Gastroesophageal sphincter (tissue), 4 donors: ENCODE measurements at places on chromosomes 1 and 21. TPM values are rescaled to one million over a fixed set of nuclear protein-coding genes. Genes with fewer than 3 reads are reported as not detected.
A peak's percentile ranks its signal among the peaks of the same experiment; 100 is the strongest.

GRCh38 chr1:95407886-95408291 is 173.9 kb downstream of the RWDD3 start:
- ATAC-seq: no peak

- ATAC-seq: no peak
Observed at GRCh38 chr1:77164434-77164944, 54.7 kb downstream of the PIGK start.

GRCh38 chr1:32989160-32990050 is 24.8 kb upstream of the RNF19B start:
- ATAC-seq: peak; percentile 91

ANGPTL1 gene
- 158 TPM for total RNA-seq

DNA sequence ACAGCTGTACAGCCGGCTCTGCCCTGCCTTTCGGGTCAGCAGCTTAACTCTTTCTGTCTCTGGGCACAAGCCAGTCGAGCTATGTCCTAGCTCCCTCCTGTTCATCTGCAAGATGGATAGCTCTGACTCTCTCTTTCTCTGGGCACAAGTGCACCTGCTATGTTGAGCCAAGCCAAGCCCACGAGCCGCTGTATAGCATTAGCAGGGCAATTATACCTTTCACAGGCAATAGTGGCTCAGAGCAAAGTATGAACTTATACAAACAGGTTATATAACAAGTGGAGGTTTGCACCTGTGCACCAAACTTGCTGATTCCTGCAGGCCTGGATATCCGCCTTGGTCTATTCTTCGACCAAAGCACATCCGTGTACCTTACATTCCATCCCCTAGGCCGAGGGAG is 33.0 kb upstream of the CR2 start:
- ATAC-seq: no peak

GRCh38 chr1:165508291-165508690 is 35.5 kb upstream of the LRRC52 start:
- no peak for ATAC-seq

CRABP2 gene
- total RNA-seq: 4.9 TPM

DNA sequence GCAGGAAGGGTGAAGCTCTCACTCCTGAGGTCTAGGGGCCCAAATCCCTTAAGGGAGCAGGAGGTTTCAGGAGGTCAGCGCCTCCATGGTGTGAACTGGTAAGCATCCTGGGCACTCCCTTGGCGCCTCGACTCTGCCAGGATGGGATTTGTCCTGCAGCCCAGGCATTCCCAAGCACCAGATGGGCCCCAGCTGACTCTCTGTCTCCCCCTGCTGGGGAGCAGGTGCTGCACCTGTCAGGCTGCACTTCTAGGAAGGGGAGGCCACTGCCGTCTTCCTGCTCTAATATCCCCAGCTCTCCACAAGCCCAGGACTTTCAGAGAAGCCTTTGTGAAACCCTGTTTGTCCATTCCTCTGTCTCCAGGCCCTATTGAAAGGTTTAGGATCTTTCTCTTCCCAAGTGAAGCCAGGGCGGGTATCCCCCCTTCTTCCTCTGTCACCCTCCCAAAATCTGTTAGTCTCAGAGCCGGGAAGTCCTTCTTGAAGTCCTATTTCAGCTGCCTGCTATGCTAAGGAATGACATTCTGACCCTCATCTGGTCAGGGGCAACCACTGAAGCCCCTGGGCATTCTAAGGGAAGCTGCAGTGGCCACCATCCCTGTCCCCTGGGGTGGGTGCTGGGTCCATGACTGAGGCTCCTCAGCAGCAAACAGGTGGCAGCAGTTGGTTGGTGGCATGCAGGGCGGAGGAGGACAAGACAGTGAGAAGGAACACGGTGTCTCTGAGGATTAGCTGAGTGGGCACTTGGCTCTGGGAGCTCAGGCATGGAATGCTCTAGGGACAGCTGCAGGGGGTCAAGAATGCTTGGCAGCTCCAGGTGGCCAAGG is 3.2 kb downstream of the MYBPH start:
- peak; percentile 42 for ATAC-seq

SERPINC1 gene
- total RNA-seq: not detected

GRCh38 chr1:47646676-47647075 is 208.8 kb downstream of the FOXD2 start:
- no peak for ATAC-seq

DNA sequence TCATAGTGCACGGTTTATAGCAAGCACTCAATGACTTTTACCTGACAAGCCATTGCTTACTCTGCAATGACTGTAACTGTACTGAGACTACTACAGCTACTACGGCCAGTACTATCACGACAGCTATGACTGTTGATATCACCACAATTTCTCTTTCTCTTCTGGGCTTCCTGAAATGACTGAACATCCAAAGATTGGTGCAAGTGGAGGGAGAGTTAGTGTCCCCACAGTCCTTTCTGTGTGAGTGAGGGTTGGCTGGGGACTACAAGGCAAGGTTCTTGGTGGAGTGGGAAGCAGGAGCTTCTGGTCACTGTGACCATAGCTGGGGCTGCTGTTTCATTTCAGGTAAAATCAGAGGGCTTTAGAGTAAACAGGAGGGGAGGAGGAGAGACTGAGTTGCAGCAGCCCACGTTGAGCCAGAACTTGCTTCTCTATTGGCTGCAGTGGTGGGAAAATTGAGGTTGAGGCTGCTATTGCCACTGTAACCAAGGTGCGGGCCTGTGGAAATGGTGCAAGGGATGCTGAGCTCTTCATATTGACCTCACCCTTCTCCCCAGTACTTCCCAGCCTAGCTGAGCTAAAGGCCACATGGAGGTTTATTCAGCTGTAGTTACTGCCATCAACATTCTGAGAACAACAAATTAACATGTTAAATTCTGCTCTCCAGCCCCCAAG is 14.1 kb upstream of the IL10 start:
- ATAC-seq: no peak

DNA sequence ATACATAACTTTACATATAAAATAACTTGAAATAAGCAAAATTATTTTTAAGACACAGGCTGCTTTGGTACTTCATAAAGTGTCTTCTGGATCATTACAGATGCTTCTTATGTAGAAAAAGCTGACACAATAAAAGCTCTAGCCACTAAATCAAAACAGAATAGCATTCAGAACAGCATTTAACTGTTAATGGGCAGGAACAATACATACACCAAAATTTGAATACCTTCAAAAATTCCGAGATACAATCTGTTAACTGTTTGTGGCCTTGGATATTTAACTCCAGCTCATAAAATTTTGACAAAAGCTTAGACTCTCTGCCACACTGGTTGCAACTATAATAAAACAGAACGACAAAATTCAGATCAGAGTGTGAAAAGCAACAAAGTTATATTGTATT is 31.7 kb downstream of the USP48 start:
- no peak for ATAC-seq

SESN2 gene
- total RNA-seq: 7.7 TPM

- no peak for ATAC-seq
Observed at GRCh38 chr1:19461220-19461554, 24.2 kb downstream of the CAPZB start.

DNA sequence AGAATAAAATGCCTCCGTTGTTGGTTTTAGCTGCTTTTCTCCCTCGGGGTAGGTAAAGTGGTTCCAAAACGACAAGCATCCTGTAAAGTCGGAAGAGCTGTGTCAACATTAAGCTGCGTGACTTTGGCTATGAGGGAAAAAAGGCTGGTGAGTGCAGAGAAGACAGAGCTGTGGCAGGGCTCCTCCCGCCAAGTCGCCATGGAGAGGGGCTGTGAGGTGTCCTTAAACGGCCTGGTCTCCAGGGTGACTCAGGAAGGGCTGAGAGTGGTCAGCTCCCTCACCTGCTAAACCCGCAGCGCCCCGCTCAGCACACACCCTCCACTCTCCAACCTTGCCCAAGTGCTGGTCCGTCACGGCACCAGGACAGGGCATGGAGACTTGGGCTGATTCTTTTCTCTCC is 91.6 kb upstream of the SAMD11 start:
- no peak for ATAC-seq

DNA sequence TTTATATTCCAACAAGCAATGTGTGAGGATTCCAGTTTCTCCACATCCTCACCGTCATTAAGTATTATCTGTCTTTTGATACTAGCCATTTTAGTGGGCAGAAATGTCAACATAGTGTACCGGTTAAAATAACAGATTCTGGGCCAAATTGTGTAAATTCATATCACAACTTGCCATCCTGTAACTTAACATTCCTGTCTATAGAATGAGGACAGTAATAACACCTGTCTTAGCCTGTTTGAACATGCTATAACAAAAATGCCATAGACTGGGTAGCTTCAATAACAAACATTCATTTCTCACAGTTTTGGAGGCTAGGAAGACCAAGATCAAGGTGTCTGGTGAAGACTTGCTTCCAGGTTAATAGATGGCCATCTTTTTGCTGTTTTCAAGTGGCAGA is 491.1 kb downstream of the PTBP2 start:
- no peak for ATAC-seq

DNA sequence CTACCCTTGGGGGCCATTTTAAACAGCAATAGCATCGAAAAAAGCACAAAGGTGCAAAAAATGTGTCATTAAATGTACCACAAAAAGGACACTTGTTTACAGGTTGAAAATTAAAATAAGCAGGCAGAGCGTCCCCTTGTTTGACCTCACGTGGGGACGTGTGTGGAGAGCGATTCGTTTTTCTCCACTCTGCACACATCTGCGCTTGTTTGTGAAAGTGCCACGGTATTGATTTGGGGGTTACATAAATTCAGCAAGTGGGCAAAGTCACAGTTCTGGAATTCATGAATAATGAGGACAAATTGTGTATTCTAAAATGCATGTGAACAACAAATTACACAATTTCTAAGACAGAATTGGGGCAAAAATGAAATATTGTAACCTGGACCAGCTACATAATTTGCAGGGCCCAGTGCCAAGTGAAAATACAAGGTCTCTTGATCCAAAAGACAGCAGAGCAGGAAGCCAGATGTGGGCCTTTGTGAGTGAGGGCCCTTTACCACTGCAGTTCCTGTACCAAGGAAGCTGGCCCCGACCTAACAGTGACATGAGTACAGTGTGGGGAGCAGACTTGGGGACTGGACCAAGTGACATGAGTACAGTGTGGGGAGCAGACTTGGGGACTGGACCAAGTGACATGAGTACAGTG is 43.9 kb downstream of the ZBTB18 start:
- no peak for ATAC-seq

TRIM17 gene
- total RNA-seq: not detected

DNA sequence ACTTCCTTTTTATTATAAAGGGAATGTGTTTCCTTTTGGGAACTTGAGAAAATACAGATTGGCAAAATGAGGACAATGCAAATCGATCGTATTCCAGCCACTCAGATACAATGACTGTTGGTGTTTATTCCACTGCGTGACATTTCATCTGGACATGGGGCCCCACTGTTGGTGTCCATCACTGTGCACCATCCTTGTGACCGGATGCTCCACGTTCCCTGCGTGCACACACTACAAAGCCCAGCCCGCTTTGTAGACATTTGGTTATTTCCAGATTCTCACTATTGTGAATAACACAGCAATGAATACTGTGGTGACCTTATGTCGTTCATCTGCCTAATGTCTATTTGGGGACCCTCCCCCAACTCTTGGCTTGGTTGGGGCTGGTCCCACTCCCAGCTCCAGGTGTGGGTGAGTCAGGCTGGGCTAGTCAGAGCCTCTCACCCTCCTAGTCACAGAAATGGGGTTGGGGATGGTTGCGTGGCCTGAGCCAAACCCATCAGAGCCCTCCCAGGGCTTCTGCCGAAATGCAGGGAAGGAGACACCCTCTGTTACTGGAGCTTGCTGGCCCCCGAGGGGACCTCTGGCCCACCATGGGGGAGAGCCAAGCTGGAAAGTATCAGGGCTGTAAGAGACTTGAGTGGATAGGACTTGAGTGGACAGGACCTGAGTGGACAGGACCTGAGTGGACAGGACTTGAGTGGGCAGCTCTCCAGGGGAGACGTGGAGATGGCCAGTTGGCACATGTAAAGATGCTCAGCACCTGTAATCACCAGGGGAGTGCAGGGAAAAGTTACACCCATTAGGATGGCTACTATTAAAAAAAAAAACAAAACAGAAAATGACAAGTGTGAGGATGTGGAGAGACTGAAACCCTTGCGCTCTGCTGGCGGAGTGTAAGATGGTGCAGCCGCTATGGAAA is 57.1 kb upstream of the ADARB1 start:
- no peak for ATAC-seq

MX2 gene
- 7.8 TPM for total RNA-seq
